Left kidney (tissue), 8 donors: ENCODE measurements at places on chromosomes 2 and 18. TPM values are rescaled to one million over a fixed set of nuclear protein-coding genes. Genes with fewer than 3 reads are reported as not detected.

Gene BZW1
- polyA plus RNA-seq: 282 TPM

Gene ACTG2
- 0.40 TPM for polyA plus RNA-seq

Gene THSD7B
- polyA plus RNA-seq: 5.4 TPM

Gene FBXO41
- 2.1 TPM for polyA plus RNA-seq

Gene NCKAP1
- polyA plus RNA-seq: 145 TPM

Gene ZNF804A
- polyA plus RNA-seq: 2.1 TPM

Gene ERICH2
- polyA plus RNA-seq: 2.4 TPM

Gene TGFA
- 19.4 TPM for polyA plus RNA-seq

Gene EFHD1
- polyA plus RNA-seq: 55.4 TPM

Gene ACKR3
- polyA plus RNA-seq: 53.2 TPM

Gene CCDC68
- polyA plus RNA-seq: 11.9 TPM

Gene GREB1L
- polyA plus RNA-seq: 4.0 TPM

DNA sequence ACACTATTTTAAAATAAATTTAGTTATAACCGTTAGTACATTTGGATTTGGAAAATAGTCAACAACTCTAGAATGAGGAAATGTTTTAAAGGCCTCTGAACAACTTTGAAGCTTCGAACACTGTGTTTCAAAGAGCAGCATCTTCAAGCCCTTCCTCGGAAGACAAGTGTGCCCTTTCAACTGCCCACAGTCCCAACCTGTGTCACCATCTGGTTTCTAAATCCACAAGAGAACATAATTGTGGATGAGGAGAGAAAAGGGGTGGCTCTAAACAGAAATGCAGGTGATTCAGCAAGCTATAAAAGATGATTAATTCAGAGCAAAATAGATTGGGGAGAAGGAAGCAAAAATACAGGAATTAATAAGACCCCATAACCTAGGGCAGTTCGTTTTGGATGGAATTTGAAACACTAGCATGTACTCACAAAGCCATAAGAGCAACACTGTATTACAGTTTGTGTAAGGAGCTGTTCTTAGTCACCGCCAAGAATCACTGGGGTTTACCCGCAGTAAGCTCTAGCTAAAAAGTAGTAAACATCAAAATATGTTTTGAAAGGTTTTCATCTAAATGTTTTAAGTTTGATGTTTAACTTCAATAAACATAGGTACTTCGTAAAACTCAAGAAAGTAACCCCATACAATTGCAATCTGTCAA, 160.7 kb downstream of the EIPR1 start:
- DNase-seq: no peak

GRCh38 chr2:74507926-74508520, 528 bp upstream of the PCGF1 start:
- no peak for DNase-seq

- no peak for DNase-seq
Measured at GRCh38 chr2:227395556-227395955, 7.8 kb upstream of the SCYGR1 start.

DNA sequence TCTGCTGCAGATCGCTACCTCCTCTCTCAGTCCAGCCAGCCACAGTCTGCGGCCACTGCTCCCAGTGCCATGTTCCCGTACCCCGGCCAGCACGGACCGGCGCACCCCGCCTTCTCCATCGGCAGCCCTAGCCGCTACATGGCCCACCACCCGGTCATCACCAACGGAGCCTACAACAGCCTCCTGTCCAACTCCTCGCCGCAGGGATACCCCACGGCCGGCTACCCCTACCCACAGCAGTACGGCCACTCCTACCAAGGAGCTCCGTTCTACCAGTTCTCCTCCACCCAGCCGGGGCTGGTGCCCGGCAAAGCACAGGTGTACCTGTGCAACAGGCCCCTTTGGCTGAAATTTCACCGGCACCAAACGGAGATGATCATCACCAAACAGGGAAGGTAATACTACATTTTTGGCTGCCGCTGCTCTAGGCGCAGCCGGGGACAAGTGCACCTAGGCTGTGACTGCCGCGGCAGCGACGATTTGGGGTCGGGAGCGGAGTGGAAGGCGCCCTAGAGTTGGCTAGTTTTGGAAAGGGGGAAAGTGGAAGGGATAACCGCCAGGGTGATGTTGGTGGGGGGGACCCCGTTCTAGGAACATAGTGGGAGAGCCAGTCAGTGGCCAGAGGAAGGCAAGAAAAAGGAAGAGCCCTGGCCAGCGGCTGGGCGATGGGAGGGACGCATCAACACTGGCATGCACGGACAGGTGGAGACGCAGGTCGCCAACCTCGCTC, 776 bp downstream of the TBR1 start:
- DNase-seq: no peak

GRCh38 chr2:233801357-233802131, 23.4 kb downstream of the MROH2A start:
- DNase-seq: no peak

- DNase-seq: no peak
Measured at GRCh38 chr2:205073433-205074020, 528.3 kb downstream of the PARD3B start.

GRCh38 chr2:72864500-72864899, 22.7 kb upstream of the SPR start:
- DNase-seq: no peak

GRCh38 chr2:99818842-99819241, 323.5 kb downstream of the AFF3 start:
- no peak for DNase-seq

DNA sequence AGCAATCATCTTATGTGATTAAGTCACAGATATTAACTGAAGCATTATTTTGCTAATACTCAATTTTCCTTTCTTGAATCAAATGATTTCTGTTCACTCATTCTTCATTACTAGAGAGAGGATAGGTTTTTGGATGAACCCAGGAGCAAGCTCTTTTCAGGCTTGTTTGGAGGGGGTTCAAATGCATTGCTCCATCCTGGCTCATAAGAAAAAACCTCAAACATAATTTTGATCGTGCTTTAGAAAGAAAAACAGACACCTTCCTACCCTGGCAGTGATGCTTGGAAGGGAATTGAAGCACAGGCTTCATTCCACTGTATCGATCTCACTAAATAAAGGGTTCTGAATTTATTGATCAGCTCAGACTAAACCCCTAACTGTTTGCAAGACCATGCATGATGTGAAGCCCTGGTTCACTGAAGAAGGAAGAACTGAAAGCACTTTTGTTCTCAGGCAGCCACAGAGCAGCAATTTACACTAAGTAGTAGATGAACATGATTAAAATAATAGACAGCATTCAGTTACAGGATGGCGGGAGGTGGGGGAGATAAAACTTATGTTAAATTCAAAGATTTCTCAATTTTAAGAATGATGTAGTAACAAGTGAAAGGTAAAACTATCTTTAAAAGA, 53.4 kb downstream of the CDH2 start:
- no peak for DNase-seq

- no peak for DNase-seq
Measured at GRCh38 chr2:230267556-230267955, 42.0 kb downstream of the SP140 start.

DNA sequence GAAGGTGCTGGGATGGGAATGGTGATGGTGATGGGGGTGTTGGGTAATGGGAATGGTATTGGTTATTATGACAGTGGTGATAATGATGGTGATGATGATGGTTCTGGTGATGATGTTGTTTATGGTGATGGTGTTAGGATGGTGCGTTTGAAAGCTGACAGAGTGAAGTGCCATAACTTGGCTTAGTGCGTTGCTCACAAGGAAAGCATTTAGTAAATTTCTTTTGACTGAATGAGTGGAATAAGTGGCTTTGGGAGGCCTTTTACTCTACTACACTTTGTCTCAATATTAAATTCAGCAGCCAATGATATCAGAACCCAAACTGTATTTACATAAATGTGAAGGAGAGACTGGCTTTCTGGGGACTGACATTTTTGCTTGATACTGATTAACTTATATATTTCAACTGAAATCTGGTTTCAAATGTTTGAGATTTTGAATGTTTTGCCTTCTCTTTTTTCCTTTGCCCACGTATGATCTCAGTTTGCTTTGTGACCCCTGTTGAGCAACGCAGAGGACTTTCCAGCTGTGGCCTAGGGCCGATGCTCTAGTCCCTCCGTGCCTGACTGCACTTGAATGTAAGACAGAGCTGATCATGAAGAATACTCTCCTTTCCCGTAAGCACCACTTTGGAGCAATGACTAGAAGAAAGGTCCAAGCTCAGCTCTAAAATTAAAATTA, 128.5 kb upstream of the SH3BP4 start:
- DNase-seq: no peak

DNA sequence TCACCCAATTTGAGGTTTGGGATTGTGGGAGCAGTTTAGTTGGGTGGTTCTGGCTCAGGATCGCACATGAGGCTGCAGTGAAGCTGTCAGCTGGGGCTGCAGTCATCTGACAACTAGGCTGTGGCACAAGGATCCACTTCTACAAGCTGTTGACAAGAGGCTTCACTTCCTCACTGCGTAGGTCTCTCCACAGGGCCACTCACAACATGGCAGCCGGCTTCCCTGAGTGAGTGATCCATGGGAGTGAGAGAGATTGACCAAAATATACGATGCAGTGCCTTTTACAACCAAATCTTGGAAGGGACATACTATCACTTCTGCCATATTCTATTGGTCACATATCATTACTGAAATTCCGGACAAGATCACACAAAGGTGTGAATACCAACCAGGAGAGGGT, 187.5 kb downstream of the DLGAP1 start:
- DNase-seq: no peak

DNA sequence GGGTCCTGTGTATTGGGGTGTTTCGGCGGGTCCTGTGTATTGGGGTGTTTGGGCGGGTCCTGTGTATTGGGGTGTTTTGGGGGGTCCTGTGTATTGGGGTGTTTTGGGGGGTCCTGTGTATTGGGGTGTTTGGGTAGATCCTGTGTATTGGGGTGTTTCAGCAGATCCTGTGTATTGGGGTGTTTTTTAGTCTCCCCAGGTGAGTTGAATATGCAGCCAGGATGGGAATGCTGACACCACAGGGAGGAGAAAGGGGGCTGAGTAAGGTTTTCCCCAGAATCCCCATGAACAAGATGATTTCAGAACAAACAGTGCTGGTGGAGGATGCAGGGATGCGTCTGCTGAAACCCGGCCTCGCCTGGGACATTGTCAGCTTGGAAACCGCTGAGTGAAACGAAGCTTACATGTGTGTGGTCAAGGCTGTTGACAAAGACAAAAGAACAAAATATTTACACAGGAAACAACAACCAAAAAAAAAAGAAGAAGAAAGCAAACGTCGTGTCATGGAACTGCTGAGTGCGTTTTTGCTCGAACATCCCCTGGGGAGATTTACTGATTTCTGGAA, 88.5 kb upstream of the ODC1 start:
- no peak for DNase-seq

DNA sequence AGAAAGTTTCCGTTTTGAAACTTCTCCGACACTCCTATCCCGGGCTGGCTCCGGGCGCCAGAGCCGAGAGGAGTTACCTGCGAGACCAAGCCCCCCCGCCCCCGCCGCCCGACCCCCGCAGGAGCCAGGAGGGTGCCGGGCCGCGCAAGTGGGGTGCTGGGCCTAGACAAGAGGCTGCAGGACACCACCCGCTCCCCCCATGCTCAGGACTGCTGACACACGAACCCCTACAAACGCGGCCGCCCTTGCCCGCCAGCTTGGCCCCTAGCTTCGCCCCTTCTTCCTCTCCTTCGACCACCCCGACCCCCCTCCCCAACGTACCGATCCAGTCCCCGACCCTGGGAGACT, 497 bp downstream of the PLA2R1 start:
- DNase-seq: no peak

DNA sequence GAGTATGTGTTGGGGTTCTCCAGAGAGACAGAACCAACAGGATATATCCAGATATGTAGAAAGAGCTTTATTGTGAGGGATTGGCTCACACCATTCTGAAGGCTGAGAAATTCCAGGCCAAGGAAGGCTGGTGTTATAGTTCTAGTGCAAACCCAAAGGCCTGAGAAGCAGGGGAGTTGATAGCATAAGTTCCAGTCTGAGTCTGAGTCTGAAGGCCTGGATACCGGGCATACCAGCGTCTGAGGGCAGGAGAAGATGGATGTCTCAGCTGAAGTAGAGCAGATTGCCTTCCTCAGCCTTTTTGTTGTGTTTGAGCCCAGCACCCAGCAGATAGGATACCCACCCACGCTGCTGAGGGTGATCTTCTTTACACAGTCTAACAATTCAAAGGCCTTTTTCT, 211.7 kb upstream of the RASGRP3 start:
- DNase-seq: no peak

DNA sequence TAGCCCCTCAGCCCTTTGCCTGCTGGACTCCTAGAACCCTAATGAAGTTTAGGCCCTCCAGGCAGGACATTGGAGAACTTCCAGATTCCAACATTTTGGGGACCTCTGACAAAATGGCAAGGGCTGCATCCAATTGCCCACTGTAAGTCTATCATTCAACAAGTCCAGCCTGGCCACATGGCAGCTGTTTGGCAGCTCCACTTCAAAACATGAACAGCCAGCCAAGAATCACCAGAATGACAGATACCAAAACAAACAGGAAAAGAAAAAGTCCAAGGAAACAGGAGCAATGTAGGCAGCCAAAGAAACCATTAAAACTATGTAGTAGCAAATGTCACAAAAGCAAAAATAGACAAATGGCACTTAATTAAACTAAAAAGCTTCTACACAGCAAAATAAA, 25.5 kb downstream of the SLC4A5 start:
- no peak for DNase-seq

DNA sequence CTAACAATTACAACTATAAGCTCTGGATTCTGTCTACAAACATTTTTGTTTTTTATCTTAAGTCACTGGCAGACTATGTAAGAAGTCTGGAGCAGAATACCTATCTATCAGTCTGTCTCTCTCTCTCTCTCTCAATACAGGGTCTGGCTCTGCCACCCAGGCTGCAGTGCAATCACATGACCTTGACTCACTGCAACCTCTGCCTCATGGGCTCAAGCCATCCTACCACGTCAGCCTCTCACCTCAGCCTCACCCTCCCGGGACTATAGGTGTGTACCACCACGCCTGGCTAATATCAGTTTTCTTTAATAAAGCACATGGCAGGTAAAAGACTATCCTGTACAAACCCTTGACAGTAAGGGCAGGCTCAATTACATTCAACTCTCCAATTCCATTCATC, 96.9 kb downstream of the OSBPL1A start:
- DNase-seq: no peak

- DNase-seq: peak; percentile 50
Measured at GRCh38 chr2:219844401-219845091, 217.1 kb downstream of the SLC4A3 start.

DNA sequence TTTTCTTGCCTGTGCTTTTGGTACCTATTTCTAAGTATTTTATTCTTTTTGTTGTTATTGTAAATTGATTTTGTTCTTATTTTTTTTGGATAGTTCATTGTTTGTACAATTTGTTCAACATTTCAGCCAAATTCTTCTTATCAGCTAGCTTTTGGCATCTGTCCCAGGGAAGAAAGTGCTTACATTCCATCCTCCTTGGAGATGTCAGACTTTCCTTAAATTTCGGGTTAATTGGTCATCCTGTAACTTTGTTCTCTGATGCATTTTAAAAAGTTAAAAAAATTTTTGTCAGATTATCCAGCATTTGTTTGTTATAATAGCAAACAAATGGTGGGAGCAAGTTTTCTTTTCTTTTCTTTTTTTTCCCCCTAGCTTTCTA, 60.3 kb downstream of the PTH2R start:
- no peak for DNase-seq
